ENCODE measurements at places on chromosomes 5 and 9.

- DNase-seq = no peak
Measured at GRCh38 chr5:65013166-65013565, 244.4 kb downstream of the CWC27 start.

DNA sequence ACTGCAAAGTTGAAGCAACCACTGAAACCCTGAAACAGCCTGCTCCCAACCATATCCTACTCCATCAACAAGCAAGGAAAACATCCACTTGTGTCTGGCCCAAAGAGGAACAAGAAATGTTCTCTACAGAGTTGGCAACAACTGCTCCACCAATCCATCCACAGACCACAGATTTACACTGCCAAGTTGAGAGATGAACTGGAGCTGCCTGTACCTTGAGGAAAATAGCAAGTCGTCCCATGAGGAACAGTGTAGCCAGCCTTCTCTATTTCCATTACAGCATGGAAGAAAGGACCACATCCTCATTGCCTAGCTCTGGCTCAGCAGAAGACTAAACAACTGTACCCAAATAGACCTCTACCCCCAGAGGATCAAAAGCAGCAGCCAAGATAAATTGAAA lies 60.4 kb downstream of the DEPDC1B start:
- DNase-seq = no peak

GRCh38 chr9:128431207-128431606 lies 10.6 kb downstream of the CERCAM start:
- DNase-seq = no peak

- DNase-seq = no peak
Measured at GRCh38 chr9:4298255-4299004, 1.4 kb downstream of the GLIS3 start.

DNA sequence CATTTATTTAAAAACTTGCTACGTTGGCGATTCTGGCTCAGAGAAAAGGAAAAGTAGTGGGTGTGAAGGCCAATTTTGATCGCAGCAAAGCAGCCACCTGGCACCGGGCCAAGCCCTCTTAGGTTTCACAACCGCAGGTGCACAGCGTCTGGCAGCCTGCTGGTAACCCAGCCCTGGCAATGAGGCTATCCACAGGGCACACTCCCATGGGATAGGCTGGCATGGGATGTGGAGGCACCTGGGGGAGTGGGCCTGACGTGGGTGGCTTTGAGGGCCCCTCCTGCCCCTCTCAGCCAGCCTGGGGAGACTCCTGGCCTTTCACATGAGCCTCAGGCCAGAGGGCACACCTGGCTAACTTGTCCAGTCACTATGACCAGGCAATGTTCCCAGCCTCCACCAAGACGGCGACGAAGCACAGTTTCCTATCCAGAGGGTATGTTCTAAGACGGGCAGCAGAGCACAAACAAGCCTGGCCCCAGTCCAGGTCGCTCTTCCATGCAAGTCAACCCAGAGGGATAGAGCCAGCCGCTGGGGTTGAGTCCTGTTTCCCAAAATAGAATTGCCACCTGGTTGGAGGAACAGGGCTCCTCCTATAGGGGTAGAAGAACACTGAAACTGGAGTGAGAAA lies 19.0 kb downstream of the CMBL start:
- peak; percentile 100 for DNase-seq

- no peak for DNase-seq
Measured at GRCh38 chr5:115542651-115543364, 1.8 kb downstream of the FEM1C start.

DNA sequence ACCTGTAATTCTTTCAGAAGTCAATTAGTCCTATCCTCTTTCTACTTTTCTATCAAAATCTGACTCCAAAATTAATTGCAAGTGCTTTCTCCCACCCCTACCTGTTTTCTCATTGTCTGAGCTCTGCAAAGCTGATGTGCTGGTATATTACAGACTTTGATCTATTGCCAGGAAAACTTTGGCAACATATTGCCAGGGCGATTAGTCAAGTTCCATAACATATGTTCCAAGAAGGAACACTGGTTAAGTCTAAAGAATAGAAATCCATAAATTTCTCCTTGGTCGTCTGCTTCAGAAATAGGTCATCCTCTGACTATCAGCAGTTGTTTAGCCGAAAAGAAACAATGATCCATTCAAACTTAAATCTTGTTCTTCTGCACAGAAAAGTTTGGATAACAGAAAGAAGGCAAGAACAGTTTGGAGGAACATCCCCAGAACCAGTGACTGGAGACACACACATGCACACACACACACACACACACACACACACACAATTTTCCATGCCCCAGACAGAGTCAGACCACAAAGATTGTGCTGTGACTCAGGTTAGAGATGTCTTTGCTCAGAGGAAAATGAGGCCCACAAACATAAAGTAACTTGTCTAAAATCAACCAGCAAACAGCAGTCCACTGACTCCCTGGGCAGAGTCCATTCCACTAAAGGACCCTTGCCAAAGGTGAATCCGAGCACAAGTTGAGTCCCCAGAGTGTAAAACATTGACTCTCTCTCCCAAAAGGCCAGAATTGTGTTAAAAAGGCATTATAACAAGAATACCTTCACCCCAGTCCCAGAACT lies 202.1 kb downstream of the DEPDC1B start:
- DNase-seq = no peak

All from NCI-H2081 treated with DMSO at 0.1 percent for 48 hours (cell line).